COR-L47 (cell line): ENCODE measurements at places on chromosomes 6 and 20.

GRCh38 chr20:49983123-49983847, 505 bp downstream of the SNAI1 start:
- no peak for DNase-seq

- DNase-seq: no peak
Observed at GRCh38 chr6:166624275-166624674, 2.8 kb downstream of the RPS6KA2 start.

- no peak for DNase-seq
Observed at GRCh38 chr6:39451831-39452230, 129.3 kb upstream of the KCNK16 start.

DNA sequence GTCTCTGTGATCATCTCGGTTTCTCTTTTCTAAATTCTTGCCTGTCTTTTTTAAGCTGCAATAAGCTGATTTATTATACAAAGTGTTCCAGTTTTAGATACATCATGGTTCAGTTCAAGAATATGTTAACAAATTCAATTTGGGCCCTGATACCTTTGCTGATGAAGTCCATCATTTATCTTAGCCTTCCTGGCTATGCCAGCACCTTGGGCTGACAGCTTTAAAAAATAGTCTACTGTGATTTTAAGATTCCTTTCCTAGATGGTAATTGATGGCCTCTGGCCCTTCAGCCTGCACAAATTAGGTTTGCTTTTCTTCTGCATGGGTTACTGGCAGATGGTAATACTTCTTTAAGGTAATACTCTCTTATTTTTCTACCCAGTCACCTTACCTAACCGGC, 7.1 kb upstream of the TMEM217 start:
- no peak for DNase-seq

DNA sequence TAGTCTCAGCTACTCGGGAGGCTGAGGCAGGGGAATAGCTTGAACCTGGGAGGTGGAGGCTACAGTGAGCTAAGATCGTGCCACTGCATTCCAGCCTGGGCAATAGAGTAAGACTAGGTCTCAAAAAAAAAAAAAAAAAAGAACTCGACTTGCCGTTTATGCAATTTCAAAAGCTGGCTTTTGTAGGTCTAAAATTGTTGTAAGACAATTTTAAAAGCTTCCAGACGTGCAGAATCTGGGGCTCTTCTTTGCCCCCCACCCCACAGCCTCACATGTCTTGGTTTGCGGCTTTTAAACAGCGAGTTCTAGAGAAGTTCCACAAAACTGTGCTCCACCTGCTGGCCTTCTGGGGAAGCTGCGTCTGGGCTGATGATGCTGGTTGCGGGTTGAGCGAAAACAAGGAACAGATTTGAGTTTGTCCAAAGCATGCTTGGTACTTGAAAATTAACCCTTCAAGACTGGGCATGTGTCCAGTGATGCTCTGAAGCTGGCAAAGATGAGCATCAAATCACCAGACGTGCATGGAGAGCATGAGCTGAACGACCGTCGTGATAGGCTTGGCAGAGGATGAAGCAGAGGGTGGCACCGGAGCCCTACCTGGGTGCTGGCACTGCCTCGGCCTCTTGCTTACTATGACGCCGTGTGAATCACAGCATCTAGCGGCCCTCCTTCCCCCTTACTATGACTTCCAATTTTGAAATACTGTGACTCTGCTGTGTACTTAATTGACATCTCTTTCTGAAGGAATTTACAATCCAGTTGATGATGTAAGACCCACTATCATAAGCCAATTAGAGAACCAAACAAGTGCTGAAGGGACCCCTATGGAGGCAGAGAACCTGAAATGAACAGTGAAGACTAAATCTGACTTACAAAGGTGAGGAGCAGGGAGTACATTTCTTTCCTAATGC, 171.4 kb downstream of the GMPR start:
- no peak for DNase-seq

GRCh38 chr6:45420083-45420908, 42.6 kb upstream of the SUPT3H start:
- no peak for DNase-seq

DNA sequence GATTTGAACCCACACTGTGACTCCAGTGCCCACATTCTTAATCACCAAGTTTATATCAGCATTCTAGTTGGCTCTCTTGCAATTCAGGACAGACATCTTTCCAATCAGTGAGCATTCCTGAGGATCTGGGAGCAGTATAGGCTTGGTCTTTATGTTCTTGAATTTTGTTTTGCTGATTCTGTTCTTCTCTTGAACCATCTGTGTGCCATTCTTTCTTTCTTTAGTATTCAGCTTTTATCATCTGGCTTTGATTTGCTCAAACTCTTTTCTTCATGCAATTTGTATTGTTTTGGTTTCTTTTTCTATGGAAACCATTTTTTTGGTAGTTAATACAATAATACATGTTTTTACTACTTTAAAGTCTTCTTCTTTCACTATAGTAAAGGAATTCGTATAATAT, 162.4 kb downstream of the CD109 start:
- DNase-seq: no peak

- no peak for DNase-seq
Observed at GRCh38 chr6:87436435-87436834, 28.7 kb downstream of the CFAP206 start.

GRCh38 chr20:2558581-2559278, 22.4 kb downstream of the TMC2 start:
- no peak for DNase-seq

DNA sequence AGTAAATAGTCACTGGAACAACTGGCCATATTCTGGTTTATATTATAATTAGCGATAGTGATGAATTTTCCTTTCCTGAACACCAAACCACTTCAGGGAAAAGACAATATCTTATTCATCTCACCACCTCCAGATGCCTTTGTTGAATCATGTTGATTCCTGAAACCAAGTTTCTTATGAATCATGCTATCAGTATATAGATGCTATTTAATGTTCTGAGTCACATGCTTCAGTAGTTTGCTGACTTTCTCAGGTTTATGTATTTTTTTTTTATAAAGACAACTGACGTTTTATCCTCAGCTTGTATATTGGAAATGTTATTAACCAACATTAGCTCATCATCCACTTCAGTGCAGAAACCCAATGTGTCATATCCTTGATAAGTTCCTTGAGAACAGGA, 710.2 kb upstream of the POU3F2 start:
- DNase-seq: no peak

DNA sequence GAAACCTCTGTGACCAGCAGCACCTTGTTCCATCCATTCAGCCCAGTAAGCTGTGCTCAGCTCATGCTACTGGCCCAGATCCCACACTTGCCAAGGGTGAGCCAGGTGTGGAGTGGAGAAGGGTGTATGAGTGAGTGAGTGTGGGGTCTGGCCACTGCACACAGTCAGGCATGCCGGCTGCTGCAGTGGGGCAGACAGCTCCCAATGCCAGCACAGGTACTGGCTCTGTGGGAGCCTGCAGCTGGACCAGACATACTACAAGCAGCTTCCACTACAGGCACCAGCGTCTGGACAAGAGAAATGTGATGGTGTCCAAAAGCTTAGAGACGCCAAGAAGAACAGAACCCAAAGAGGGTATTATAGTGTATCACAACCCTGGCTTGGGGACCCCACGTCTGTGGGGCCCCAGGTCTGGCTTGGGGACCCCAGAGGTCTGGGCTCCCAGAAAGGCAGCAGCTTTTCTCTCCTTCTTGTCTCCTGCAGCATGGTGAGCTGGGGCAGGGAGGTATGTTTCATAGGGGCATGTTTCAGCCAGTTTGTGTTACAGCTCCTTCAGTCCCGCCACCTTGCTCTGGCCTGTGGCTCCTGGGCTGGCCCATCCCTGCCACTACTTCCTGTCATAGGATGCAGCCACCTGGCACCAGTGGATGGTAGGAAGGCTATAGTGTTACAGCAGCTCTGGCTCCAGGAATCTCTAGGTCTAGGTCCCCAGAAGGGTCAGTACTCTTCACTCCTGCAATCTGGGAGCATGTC, 152.4 kb upstream of the HSF2 start:
- no peak for DNase-seq

DNA sequence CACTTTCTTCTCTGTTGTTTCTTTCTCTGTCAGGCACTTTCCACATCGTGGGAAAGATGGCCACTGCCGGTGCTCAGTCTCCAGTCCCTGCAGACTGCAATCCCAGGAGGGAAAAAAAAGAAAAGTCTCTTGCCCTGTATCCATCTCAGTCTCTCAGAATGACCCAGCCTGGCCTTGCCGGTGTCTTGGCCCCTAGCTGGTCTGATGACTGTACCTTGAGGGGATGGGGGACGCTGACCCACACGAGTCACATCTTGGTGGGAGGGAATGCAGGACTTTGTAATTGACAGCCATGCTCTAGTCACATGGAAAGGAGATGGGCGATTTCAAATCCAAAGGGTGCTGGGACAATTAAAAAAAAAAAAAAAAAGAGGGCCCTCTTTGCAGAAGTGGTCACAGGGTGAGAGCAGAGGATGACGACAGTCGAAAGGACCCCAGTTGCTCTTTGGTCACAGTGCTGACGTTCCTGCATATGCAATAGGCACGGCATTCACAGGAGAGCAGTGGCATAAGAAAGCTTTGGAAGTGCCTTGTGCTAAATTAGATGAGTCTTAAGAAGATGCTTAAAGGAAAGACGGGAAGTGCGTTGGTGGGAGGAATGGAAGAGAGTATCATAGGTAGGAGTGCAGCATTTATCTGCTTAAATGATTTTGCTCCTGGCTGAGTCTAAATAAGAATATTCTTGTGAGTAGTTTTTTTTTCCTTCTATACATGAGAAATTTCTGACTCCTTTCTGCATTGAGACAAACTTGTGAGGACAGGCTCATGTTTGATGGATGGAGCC, 63.9 kb upstream of the AKAP12 start:
- DNase-seq: no peak

GRCh38 chr6:10413850-10414738, 780 bp downstream of the TFAP2A start:
- DNase-seq: peak; percentile 72

DNA sequence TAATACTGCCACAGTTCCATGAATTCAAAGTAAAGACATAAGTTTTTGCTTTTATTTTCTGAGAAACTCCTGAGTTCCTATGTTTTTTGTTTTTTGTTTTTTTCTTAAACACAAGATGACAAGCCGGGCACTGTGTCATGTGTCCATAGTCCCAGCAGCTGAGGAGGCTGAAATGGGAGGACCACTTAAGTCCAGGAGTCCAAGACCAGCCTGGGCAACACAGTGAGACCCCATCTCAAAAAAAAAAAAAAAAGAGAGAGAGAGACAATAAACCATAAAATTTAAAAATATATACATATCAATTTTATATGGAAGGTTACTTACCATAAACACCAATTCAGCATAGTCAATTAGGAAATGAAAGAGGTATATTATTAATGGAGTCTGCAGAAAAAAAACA, 31.9 kb downstream of the PIGU start:
- no peak for DNase-seq

DNA sequence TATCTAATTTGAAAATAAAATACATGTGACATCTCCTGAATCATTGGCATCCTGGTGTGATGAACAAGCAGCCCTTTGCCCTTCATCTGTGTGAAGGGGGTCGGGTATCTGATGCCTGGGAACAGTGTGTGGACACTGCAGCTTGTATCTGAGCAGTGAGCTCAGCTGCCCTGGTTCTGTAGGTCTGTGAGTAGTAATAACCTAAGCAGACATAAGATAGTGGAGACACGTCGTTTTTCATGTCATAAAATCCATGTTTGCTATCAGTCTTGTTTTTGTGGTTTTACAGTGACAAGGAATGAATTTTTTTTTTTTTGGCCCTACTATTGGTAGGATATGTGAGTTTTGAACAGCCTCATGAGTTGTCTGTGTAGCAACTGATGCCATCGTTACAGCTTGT, 133.0 kb downstream of the JARID2 start:
- DNase-seq: no peak

DNA sequence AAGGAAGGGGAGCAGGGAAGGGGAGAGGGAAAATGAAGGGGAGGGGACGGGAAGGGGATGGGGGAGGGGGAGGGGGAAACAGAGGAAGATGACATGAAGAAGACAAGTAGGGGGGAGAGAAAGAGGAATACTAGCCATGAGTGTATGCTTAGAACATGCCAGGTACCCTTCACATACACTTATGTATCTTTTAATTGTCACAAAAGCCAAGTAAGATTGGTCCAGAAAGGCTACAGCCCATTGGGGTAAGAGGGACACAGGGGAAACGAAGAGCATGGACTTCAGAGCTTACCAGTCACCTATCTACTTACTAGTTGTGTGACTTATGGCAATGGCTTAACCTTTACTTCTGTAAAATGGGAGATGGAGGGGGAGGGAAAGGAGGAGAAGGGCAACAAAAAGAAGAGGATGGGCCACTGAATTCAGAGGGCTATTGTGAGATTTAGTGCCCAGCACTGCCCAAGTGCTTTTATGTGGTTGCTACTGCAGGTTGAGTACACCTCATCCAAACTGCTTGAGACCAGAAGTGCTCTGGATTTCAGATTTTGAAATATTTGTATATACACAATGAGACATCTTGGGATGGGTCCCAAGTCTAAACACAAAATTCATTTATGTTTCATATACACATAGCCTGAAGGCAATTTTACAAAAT, 90.3 kb downstream of the ARHGAP18 start:
- no peak for DNase-seq

DNA sequence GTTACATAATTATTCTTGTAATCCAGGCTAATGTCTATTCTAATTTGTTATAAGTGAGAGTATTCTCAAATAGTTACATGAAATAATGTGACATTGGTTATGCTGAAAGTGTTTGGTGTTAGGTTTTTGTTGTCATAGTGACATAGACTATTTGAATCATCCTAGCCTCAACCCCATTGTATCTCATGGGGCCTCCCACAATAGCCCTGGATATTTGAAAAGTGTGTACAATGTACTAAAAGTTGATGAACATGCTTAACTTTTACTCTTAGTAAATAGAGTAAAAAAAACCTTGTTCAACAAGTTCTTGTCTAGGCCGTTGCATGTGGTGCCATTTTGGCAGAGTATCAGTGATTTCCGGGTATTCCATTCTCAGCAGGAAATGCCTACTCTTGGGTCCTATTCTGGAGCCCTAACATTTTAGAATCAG, 83.0 kb downstream of the RTN4IP1 start:
- no peak for DNase-seq

DNA sequence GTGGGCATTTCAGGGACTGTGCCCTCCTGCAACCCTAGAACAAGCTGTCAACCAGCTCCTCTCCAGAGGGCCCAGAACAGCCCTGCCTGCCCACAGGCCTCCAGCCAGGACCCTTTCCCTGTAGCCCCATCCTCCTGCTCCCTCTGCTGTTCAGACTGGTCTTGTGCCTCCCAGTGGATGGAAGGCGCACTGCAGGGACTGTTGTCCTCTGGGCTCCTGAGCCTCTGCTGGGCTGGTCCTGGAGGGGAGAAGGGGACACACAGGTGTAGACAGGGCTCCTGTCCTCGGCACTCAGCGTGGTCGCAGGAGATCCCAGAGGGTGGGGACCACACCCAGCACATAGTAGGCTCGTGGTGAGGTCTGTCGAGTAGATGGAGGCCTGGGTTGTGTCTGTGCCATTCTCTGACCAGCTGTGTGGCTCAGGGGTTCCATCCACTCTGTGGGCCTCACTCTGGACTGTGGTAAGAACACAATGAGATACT, 11.5 kb downstream of the ITPR3 start:
- DNase-seq: no peak
